ENCODE measurements at places on chromosomes 2 and 18. TPM values are rescaled to one million over a fixed set of nuclear protein-coding genes. Genes with fewer than 3 reads are reported as not detected.

Gene GNAL
- total RNA-seq, result 24.6 TPM

Gene SNED1
- total RNA-seq, result 29.9 TPM

Gene SRD5A2
- total RNA-seq, result not detected

Gene NCK2
- total RNA-seq, result 98.5 TPM

Gene UGT1A6
- 20.1 TPM for total RNA-seq

Gene TMEM37
- total RNA-seq, result 3.0 TPM

Gene CXCR1
- total RNA-seq, result 1.8 TPM

Gene LTBP1
- total RNA-seq, result 493 TPM

Gene IL36A
- 1.2 TPM for total RNA-seq
